ENCODE measurements at places on chromosomes 2 and 18.

GRCh38 chr18:62198259-62198658, 11.2 kb downstream of the RELCH start:
- no peak for DNase-seq

DNA sequence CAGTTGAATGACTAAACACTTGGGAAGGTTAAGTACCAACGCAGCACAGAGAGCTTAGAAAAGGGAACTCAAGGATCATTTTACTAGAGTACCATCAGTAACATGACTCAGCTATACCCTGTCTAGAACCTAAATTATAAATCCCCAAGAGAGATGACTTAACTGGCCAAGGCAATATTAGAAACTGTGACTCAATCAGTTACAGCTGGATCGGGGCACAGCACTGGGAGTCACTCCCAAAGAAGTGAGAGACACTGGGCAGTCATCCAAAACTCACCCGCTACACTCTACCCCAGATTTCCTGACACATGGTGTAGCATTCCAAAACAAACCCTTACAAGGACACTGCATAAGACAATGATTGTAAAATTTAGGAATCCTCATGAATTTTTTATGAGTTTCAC, 17.7 kb downstream of the IWS1 start:
- DNase-seq = peak; percentile 85

GRCh38 chr2:36553683-36554082, 44.3 kb downstream of the FEZ2 start:
- DNase-seq = no peak

DNA sequence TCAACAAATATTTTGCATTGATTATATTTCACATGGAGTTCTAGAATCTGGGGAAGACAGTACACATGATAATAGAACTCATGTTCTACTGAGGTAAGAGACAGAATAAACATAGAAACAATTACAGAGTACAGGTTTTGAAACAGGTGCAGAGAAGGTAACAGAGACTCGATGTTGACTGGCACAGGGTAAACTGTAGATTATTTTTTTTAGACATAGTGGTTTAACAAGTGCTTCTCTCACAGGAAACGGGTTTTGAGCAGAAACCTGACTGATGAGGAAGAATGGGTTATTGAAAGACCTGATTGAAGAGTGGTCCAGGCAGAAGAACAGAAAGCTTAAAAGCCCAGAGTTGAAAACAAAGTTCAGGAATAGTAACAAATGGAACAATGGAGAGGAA, 1002.5 kb upstream of the FAM98A start:
- DNase-seq = no peak

DNA sequence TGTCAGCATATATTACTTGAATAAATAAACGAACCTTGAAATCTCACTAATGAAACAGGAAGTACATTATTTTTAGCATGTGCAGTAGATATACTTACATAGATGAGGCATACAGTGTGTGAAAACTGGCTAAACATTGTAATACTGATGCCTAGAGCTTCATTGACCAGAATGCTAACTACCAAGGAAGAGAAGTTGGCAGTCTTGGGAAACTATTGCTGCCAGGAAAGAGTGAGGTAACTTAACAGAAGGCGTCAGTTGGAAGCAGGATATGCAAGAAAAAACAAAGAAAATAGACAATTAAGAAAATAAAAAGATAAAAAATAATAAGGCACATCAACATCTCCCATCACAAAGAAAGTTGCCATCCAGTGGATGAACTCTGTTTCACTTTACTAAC, 963.0 kb downstream of the TDRD15 start:
- no peak for DNase-seq

- peak; percentile 77 for DNase-seq
These were observed at the start of gene FMNL2 for GRCh38 chr2:152335016-152335725. Gene FMNL2, plus strand, starts transcription at chr2:152335174.

- DNase-seq = no peak
These were observed 84.1 kb upstream of the LPIN2 start for GRCh38 chr18:3097082-3097481.

GRCh38 chr2:209322905-209323512, 100.8 kb upstream of the MAP2 start:
- DNase-seq = no peak

- no peak for DNase-seq
These were observed 28.2 kb downstream of the RND3 start for GRCh38 chr2:150459281-150459680.

GRCh38 chr2:96842600-96842999, 1.2 kb downstream of the ANKRD23 start:
- DNase-seq = no peak

GRCh38 chr2:10331027-10331701, 28.5 kb downstream of the HPCAL1 start:
- DNase-seq = no peak

DNA sequence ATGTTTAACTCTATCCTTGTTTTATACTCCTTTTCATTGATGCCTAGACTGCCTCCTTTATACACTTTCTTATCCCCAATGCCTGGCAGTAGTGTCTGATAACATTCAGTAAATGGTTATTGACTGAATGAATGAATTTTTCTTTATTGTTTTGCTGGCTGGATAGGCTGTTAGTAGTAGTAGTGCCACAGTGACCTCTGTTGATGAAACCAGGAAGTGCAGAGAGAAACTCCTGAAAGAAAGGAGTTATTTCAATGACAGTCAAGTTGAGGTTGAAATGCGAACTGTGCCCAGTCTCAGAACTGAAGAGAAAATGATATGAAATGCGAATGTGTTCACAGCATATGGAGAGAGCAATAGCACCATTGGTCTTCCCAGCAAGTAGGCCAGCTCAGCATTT, 26.8 kb upstream of the SLC9A2 start:
- DNase-seq = no peak

DNA sequence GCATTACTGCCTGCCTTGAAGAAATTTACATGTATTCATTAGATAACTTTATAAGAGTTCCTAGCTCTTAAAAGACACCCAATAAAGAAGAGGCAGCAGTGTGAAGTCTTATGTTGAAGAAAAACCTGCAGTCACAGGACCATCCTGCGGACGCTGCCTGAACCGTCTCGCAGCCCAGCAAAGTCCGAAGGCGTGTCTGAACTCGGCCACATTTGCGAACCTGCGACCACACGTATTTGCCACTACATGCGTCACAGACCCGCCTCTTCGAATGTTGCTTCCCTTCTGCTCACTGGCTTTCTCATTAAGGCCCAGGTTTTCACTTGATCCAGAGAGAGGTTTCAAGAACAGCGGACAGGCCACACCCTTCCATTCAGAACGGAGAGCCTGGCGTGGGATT, 41.2 kb downstream of the CNGA3 start:
- DNase-seq = no peak

DNA sequence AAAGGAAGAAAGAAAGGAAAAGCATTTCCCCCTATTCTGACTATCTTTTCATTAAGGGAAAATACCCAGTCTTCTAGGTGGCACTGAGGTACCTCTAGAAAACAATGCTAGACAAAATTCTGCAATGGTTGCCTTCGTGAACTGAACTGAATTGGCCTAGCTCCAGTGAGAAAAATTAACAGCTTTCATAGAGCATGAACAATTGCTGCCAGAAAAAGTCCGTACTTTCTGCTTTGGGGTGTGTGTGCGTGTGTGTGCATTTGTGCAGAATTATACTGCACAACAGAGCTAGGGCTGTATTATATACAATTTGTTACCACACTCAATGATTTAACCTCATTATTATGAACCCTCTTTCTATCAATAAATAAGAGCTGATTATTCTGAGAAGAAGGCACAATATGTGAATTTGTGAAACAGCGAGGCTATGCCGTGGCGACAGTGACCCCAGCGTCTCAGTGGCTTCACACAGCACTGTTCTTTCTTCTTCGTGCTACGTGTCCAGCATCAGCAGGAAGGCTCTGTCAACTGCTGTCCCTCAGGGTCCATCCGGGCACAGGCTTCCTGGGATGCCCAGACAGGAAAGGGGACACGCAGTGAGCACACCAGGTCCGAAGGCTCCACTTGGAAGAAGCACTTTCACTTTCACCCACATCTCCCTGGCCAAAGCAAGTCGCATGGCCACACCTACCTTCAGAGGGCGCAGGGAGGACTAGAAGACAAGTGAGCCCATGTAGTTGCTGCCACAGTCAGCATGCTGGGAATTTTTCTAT, 47.5 kb downstream of the PTGR3 start:
- no peak for DNase-seq

- no peak for DNase-seq
These were observed 44.7 kb upstream of the EML6 start for GRCh38 chr2:54678719-54679118.

GRCh38 chr2:64779117-64779690, 125.5 kb upstream of the SERTAD2 start:
- DNase-seq = peak; percentile 26

Data from SW 1271 (cell line).